ENCODE measurements at places on chromosomes 2 and 18.

DNA sequence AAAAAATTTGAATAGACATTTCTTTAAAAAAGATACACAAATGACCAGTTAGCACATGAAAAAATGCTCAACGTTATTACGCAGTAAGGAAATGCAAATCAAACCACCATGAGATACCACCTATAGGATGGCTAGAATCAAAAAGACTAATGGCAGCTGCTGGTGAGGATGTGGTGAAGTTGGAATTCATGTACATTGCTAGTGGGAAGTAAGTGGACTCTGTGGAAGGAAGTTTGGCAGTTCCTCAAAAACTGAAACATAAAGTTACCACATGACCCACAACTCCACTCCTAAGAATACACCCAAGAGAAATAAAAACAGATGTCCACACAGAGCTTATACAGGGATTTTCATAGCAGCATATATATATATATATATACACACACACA, 51.2 kb downstream of the MBP start:
- DNase-seq: no peak

GRCh38 chr2:12828980-12829379, 112.2 kb downstream of the TRIB2 start:
- DNase-seq: no peak

GRCh38 chr2:190791347-190791975, 89.2 kb upstream of the GLS start:
- peak; percentile 40 for DNase-seq

- no peak for DNase-seq
Measured at GRCh38 chr2:61762292-61762691, 91.6 kb downstream of the FAM161A start.

DNA sequence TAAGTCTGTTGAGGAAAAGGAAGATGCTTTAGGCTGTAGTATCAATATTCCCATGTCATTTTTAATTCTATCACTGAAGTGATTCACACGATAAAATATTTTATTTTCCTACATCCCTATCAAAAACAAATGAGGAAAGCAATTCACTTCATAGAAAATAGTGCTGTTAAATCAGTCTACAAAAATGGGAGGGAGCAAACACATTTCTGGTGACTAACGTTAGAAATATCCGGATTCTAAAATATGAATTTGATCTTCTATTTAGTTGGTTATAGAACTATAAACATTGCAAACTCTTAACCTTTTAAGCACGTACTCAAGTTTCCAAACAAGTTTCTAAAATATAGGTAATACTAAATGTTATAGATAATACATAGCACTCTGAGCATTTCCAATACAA, 20.8 kb downstream of the ATF2 start:
- DNase-seq: no peak

DNA sequence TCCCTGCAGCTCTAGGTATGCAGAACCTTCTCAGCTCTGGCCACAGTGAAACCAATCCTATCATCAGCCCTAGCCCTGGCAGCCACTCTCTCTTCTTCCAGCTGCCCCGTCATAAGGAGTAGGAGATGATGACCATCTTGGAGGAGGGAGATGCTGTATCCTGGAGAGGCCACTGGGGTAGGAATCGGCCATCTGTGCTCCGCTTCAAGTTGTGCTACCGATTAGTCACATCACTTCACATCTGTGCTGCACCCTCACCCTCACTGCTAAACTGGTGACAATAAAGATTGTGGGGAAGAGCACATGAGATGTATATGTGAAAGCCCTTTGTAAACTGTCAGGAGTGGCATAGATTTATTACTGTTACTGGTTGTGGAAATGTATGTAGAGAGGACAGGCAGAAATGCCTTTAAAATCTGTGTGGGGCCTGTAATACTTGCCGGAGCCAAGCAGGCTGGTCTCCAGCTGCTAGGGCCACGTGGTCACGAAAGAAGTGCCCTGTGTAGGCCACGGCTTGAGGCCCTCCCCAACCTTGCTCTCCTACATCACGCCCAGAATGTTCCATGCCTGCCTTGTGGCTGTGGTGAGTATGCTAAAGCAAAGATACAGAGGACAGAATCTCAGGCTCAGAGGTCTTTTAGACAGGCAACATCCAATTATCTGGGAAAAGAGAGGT, 236.8 kb downstream of the CLIP4 start:
- DNase-seq: no peak

GRCh38 chr18:54957996-54958395, 1.3 kb downstream of the CCDC68 start:
- DNase-seq: no peak

GRCh38 chr2:15571729-15572128, 10.6 kb upstream of the NBAS start:
- no peak for DNase-seq

DNA sequence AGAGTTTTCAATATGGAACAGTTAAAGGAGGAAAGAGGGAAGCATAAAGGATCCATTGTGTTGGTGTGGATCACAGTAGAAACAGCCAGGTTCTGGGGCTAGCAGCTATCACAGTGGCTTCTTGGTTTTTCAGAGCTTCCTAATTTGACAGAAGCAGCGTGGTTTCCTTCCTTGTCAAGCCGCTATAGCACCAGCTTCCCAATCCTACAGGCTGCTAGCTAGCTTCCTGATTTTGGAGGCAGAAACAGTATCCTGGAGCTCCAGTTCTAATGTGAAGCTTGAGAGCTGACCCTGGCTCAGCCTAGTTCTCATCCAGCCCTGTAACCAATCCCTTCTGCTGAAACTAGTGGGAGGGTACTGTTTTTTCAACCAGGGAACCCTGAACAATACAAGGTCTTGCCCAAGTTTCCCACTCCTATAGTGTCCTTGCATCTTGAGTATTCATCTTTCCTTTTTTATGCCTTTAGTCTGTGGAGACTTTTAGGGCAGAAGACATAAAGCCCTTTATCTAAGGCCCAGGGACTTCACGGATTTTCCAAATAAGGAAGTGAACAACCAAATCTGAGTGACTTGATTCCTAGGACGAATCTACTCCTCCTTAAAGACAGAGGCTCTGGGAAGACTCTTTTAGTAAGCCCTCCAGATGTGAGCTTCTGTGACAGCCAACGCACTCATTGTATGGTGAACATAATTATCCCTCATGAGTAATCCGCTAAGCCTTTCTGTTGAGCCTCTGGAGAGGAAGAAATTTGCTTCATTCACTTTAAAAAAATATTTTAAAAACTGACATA, 33.8 kb downstream of the CCDC93 start:
- DNase-seq: no peak

DNA sequence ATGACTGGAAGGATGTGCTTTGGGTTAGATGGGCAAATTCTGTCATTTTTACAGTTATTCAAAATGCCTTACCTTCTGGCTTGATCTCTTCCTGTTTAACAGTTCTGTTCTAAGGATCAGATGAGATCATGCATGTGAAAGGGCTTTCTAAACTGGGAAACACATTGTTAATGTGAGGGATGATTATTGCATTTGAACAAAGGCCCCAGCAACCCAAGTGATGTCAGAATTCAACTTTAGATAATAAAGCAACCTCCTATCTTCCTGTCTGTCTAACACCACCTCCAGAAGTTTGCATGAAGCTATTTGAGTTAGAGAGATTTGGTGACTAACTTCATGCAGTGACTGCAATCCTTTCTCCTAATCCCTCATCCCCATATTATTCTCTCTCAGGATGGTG, 77.8 kb upstream of the B3GNT2 start:
- no peak for DNase-seq

DNA sequence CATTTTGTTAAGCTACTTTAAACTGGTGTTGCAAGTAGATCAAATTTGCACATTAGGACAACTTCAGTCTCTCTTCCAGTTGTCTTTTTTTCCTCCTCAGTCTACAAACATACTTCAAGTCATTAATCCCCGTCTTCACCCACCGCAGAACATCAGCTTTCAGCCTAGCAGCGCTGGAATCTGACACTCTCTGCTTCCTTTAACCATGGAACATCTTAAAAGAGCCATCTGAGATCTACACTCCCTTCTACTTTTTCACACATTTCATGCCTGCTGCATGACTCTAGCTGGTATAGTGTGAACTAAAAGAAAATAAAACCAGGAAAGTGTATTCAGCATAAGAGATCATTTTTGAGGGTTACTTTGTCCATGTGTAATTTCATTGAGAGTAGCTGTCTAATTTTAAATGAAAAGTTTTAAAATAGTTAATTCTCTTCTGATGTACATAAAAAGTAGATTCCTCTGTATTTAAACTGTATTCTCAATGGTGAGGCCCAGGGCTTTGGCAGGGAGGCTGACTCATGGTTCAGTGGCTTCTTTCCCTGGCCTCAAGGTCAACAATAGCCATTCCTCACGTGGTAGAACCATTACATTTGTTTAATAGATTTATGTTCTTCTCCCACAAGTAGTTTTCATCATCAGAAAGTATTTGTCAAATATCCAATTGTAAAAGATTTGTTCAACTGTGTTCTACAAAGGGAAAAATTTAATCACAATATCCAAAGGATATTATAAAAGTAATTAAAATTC, 16.5 kb downstream of the SGPP2 start:
- DNase-seq: no peak

DNA sequence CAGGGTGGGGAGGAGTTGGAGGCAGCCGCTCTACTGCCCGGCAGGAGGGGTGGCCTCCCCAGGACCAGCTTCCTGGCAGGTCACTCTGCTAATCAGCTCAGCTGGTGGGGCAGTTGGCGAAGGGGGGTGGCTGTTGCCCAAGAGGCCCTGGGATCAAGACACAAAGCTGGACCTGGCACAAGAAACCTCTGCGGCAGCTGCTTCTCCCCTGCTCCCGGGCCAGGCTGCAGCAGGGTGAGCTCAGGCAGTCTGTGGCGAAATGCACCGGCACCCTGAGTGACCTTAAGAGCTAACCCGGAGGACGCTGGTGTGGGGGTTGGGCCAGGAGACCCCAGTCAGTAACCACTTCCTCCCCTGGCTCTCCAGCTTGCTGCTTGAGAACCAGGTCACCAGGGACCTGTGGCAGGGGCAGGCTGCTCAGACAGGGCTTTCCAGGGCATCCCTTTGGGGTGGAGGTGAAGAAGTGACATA, 31.1 kb downstream of the TOGARAM2 start:
- no peak for DNase-seq

DNA sequence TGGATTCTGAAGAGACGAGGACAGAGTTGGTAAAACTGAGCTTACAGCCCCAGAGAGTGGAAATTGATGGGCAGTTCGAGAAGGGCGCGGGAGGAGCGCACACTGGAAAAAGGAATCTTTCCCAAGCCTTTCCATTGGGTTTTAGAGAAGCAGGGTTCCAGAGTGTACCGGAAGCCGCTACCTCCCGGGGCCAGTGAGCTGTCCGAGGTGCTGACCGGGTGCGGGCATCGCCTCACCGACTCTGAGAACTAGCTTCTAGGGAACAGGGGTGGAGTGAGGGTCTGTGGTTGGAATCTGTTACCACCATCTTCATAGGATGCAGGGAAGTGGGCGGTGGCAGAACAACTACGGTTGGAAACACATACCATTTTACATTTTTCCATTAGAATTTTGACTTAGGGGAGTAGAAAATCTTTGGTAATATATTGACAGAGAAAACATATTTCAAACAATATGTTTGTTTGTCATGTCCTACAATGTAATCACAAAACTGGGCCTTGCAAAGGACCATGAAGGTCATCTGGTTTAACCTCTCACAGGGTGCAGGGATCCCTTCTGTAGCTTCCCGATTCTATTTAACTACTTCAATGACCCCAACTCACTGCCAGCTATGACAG, 724 bp downstream of the NMS start:
- DNase-seq: no peak

GRCh38 chr2:69345434-69345833, 41.6 kb downstream of the GFPT1 start:
- no peak for DNase-seq

- DNase-seq: no peak
Measured at GRCh38 chr2:28648671-28649395, 102.8 kb upstream of the PPP1CB start.

DNA sequence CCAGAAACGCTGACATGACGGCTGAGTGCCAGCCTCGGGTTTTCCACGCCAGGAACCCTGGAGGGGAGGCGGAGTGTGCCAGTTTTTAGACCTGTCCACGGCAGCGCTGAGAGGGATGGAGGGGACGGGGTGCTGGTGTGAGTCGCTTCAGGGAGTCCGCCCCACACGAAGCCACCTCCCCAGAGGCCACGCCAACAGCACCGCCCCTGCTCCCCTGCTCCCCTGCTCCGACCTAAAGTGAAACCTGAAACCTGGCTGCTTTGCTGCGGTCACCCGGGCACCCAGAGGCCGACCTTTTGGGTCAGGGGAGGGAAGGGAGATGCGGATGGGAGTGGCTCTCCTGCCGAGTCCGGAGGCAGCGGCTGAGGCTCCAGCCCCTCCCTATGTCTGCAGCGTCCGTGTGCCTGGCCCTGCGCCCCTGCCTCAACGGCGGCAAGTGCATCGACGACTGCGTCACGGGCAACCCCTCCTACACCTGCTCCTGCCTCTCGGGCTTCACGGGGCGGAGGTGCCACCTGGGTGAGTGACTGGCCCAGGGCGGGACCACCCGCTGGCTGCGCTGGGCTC, 38.1 kb downstream of the SNED1 start:
- no peak for DNase-seq

All from keratinocyte (primary cell).